ENCODE measurements at places on chromosomes 16 and 17.

DNA sequence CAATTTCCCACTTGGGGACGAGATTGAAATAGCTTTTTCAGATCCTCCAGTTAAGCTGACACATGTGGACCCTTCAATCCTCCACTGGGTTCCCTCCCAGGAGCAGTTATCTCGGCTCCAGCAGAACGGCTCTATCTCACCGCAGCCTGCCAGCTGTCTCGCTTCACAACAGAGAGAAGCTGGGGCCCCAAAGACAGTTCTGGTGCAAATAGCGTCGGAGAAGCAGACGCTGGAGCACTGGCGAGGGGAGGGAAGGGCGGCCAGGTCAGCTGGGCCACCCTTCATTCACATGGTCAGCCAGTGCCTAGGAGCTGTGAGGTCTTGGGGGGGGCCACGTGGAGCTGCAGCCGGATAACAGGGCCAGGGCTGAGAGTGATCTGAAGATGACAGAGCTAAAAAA lies 141.3 kb upstream of the SDK2 start:
- DNase-seq: no peak

DNA sequence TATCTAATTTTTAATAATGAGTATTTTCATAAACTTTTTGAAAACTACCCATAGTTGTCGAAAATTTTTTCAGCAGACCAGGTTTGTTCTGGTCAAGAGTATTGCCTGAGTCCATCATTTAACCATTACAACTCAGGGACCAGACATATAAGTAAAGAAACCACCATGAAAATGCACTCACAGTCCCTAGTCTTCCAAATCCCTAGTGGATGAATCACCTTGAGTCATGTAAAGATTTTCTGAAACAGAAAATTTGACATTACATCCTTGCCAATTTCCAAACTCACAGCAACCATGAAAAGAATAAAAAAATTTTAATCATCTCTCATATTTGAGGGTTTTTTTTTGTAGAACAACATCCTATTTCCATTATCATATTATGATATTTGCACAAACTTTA lies 1337.5 kb upstream of the CDH8 start:
- no peak for DNase-seq

GRCh38 chr17:30323262-30323894 lies 10.5 kb downstream of the TMIGD1 start:
- no peak for DNase-seq

GRCh38 chr17:51422634-51423033 lies 162.3 kb downstream of the UTP18 start:
- DNase-seq: no peak

DNA sequence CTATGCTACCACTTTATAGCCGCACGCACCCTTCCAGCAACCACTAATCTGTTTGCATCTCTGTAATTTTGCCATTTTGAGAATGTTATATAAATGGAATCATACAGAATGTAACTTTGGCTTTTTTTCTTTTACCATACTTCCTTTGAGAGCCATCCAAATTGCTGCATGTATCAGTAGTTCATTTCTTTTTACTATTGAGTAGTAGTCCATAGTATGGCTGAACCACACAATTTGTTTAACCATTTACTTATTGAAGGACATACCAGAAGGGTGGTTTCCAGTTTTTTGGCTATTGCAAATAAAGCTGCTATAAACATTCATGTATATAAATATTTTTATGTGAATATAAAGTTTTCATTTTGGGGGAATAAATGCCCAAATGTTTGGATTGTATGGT lies 8.8 kb downstream of the TENT4B start:
- DNase-seq: no peak

- peak; percentile 90 for DNase-seq
Measured at GRCh38 chr17:50681263-50682200, 26.2 kb downstream of the ANKRD40 start.

DNA sequence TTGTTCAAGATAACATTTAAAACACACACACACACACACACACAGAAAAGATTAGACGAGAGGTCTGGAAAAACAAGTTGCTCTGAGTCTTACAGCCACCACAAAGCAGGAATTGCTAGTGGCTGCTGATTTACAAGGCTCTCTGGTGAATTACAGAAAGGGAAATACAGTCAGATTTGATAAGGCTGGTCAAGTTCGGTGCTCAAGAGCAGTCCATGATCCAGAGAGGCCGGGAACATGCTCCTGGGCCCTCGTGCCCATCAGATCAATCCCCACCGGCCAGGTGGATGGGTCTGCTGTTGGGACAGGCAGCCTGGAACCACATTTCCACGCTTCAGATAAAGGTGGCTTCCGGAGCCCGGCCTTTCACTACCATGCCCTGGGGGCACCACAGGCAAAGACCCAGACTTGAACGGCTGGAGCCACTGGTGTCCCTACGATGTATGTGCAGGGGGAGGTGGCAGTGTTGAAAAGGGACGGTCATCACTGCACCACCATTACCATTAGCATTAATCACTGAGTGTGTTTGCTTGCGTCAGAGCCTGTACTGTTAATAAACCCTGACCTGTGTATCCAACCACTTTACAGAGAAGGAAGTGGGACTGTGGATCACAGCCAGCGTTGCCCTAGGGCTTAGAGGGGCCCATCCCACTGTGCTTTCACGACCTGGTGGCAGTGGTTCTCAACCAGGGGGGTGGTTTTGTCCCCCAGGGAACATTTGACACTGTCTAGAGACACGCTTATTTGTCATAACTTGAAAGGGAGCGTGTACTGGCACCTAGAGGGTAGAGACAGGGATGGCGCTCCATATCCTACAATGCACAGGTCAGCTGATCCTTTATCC lies 95.1 kb downstream of the XYLT1 start:
- no peak for DNase-seq

- DNase-seq: no peak
Measured at GRCh38 chr16:20348365-20349185, 3.9 kb downstream of the UMOD start.

DNA sequence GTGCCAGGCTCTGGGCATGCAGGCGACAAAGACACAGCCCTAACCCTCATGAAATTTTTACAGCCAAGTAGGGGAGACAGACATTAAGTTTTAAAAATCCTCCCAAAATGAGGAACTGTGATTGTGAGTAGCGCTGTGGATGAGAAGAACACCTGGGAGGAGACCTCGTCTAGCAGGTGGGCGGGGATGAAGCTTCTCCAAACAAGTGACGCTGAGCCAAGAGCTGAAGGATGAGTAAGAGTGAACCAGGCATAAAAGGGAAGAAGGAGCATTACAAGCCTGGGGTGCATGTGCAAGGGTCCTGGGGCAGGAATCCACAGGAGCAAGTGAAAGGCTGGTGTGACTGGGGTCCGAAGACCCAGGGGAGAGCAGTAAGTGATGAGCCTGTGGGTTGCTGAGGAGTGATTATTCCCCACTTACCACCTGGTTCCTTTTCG lies 149.4 kb upstream of the HS3ST2 start:
- DNase-seq: no peak

GRCh38 chr17:2825253-2825970 lies 29.2 kb downstream of the RAP1GAP2 start:
- no peak for DNase-seq

DNA sequence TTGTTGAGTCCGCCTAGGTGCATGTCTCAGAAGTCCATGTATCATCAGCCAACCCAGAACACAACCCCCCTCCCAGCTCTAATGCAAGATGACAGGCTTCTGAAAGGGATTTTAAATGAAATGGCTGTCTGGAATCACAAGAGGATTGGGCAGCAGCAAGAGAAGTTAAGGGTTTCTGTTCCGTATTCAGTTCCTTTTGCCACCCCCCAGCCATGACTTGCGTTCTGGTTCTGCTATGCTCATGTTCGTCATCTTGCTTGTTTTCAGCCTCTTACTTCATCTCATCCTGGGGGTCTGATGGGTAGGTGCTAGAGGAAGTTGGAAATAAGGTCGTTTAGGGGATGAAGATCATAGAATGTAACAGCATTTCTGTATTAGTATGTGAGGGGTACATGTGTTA lies 12.0 kb downstream of the MINK1 start:
- DNase-seq: no peak

DNA sequence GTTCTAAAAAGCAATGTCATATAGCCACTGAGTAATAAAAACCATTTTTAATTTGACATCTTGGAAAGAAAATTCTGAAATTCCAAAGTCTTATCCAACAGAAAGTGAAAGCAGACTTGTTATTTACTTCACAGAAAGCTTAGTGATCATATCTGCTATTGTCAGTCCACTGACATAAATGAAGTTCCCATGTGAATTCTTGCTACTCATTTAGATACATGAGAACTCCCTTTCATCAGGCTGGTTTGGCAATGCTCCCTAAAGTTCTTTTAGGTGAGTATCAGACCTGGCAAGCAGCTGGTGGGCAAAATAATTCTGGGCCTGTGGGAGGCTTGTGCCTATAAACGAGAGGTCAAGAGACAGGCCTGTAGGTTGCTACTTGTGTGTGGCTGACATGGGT lies 23.4 kb downstream of the NME2 start:
- no peak for DNase-seq

- no peak for DNase-seq
Measured at GRCh38 chr16:25298165-25298872, 40.7 kb upstream of the ZKSCAN2 start.

- no peak for DNase-seq
Measured at GRCh38 chr17:76452127-76452659, 759 bp downstream of the UBE2O start.

GRCh38 chr16:27665881-27666280 lies 115.9 kb downstream of the KATNIP start:
- DNase-seq: no peak

DNA sequence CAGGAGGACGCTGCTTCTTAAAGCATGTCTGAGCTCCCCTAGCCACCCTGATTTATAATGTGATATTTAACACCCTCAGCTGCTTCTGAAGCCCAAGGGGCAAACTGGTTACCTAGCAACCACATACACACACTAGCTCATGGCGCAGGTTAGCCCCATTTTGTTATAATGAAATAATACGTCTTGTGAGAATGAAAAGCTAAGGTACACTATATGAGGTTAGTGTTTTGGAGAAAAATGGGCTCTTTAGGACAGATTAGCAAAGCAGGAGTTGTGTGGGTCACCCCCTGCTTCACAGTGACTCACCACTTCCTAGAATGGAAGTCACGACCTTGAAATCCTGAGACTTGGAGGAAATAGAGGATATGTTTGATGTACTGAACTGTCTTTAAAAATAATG lies 404.8 kb upstream of the HSBP1 start:
- DNase-seq: peak; percentile 21

GRCh38 chr17:41190328-41190727 lies 641 bp downstream of the KRTAP9-1 start:
- DNase-seq: no peak

DNA sequence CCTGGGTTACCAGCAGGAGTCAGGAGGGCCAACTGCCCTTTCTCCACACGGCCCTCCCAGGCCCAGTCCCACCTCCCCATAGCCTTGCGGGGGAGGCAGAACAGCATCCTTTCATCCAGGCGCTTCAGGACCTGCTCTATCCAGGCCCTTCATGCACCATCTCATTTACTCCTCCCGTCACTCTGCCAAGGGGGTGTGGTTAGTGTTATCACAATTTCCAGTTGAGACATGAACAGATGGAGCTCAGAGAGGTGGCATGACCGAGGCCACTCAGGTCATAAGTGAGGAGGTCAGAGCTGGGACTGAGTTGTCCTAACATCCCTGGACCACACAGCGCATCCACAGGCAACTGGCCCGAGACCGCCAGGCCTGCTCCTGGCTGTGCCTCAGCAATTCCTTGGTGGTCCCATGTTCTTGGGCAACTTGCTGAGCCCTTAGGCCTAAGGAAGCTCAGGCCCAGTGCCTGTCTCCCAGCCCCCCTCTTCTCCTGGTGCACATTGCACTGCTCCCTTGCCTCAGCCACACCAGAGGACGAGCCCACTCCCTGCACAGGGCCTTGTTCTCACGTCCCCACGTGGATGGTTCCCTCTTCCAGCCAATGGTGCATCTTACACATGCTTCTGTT lies 23.8 kb downstream of the C17orf100 start:
- no peak for DNase-seq

DNA sequence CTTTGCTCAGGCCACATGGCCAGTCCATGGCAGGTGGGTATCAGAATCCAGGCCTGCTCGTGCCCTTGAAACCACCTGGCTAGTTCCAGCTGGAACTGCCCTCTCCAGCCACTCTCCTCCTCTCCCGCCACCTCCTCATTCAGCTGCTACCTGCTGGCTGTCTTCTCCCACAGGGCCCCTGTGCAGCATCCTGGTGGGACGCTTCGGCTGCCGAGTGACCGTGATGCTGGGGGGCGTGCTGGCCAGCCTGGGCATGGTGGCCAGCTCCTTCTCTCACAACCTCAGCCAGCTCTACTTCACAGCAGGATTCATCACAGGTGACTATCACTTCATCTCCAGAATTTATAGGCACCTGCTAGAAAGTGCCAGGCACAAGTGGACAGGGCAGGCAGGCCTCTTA lies 10.1 kb downstream of the SLC16A5 start:
- DNase-seq: no peak

- DNase-seq: peak; percentile 69
Measured at GRCh38 chr16:22386976-22387375, 12.6 kb upstream of the CDR2 start.

DNA sequence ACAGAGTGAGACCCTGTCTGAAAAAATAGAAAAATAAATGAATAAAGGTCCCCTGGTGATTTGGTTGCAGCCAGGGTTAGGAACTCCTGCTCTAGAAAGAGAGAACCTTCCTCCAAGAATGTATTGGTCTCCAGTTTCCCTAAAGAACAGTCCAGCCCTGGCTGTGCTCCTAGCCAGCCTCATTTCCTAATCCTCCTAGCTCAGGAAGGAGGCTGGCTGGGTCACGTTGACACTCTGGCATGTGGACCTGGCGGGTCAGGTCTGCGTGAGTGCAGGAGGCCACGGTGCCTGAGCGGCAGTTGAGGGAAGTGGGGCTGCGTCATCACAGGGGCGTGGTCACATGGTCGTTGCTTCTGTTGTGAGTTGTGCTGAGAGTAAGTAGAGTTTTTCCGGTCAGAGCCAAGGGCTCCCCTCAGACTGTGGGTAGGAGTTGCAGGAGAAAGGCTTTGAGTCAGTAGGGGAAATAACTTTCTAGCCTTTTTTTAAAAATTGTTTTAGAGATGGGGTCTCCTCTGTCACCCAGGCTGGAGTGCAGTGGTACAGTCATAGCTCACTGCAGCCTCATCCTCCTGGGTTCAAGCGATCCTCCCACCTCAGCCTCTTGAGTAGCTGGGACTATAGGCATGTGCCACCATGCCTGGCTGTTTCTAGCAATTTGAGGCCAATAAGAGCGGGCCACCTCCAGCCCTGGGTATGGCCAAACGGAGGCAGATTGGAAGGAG lies 194.0 kb upstream of the CIBAR2 start:
- DNase-seq: no peak

GRCh38 chr17:43983515-43984411 lies 20.7 kb upstream of the NAGS start:
- DNase-seq: no peak

GRCh38 chr17:44308320-44308818 lies at the start of gene RUNDC3A:
Gene RUNDC3A, plus strand, starts transcription at chr17:44308601. Its CDS starts 232 bp downstream, at chr17:44308833.
- DNase-seq: peak; percentile 93

GRCh38 chr17:79988185-79988971 lies 47.3 kb downstream of the TBC1D16 start:
- DNase-seq: no peak

DNA sequence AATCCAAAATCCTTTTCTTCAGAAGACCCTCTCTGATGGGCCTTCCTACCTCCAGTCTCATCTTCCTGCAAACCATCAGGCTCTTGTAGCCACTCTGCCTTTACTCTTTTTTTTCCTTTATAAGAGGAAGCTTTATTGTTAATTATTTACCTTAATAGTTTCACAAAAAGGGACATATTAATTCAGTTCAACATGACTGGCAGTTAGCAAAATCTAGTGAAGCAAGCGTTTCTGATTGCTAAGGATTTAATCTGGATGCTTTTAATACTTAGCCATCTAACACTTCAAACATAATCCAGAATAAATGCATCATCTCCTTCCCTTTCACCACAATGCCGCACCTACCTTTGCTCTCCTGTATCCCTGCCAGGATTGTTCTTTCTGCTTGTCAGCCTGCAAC lies 62.0 kb downstream of the SPACA3 start:
- no peak for DNase-seq

- DNase-seq: no peak
Measured at GRCh38 chr16:27720731-27721530, 171.0 kb downstream of the KATNIP start.
